ENCODE measurements at places on chromosomes 6 and 20. TPM values are rescaled to one million over a fixed set of nuclear protein-coding genes. Genes with fewer than 3 reads are reported as not detected.

Gene CDC5L
- total RNA-seq, result 26.9 TPM

DNA sequence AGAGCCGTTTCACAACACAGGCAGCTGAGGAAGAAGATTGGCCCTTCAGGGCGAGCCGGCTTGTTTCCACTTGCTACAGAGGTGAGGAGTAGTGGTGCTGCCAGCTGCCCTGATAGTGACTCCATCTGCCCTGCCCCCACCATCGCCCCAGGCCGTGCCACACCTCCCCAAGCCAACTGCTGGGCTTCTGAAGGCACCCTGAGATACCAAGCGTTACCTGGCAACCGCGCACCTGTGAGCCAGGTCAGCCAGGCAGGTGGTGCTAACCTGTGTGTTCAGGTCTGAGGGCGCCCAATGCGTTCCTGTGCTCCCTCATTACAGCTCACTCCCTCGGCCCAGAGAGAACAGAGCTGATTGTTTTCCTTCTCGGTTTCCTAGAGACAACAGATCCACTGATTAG lies 299.1 kb upstream of the ID4 start:
- H3K27me3 ChIP-seq, result no peaks in the 10 kb centered on the region
- H3K4me1 ChIP-seq, result no peaks in the 10 kb centered on the region
- no peak overlapping the region for H3K4me3 ChIP-seq

DNA sequence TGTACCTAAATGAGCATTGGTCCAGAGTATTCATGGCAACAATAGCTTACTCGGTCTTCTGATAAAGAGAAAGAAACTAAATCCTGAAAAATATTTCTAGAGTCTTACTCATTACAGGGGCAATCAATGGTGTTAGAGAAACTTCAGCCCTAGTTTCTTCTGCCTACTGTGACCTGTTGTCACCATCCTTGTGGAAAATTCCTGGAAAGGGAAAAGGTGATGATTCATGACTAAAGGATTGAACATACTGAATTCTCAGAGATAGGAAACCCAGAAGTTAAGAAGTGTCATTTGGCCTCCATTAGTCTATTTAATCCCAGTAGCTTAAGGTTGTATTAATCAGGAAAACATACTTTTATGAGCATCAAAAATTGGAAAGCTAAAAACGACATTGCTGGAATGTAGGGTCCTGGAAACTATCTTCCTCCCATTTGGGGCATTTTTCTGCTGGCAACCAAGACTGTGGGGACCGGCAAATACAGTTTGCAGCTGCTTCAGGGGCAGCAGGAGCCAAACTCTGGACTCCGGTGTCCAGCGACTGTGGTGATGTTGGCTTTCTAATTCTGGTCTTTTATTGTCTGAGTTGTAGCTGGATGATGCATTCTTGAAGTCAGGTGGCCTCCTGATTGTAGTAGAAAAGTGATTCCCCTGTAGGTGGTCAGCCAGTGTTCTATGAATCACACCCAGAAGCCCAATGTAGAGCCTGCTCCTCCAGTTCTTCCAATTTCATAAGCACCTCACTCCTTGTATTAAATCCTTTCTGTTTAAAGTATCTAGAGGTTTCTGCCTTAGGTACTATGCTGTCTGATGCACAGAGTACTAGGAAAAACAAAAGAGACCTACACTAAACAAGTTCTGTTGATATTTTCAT lies 67.6 kb downstream of the LCA5 start:
- no peak for DNase-seq
- H3K27ac ChIP-seq, result no peak overlapping the region
- no peaks in the 10 kb centered on the region for H3K36me3 ChIP-seq
- no peaks in the 10 kb centered on the region for H3K4me1 ChIP-seq
- peaks cover 17% of the 10 kb centered on the region for H3K27me3 ChIP-seq

Gene MEA1
- 98.6 TPM for total RNA-seq

DNA sequence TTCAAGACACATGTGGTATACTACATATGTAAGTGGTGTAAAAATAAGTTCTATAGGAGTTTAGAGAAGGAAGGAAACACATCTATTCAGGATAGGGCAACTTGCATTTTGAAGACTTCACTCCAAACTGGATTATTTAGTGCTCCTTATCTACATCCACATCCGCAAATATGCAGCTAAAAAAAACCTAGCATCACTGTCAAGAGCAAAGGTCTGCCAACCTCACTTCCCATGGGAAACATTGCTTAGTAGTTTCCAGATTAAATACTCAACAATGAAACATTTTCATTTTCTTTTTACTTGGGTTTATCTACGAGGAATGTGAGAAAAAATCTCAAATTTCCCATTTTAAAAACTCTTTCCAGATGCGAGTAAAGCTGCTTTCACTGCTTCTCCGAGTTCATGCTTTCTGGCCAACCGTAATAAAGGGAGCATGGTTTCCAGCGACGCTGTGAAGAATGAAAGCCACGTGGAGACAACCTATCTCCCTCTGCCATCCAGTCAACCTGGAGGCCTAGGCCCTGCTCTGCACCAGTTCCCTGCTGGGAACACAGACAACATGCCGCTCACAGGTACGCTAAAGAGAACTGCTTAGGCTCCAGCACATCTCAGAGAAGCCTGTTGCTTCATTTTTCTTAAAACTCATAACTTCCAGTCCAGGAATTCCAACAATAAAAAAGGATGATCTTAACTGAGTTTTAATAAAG lies 48.2 kb downstream of the RFX6 start:
- DNase-seq, result no peak
- H3K27me3 ChIP-seq, result peaks cover 3% of the 10 kb centered on the region
- no peaks in the 10 kb centered on the region for H3K4me1 ChIP-seq
- H3K27ac ChIP-seq, result no peak overlapping the region
- H3K36me3 ChIP-seq, result no peaks in the 10 kb centered on the region

DNA sequence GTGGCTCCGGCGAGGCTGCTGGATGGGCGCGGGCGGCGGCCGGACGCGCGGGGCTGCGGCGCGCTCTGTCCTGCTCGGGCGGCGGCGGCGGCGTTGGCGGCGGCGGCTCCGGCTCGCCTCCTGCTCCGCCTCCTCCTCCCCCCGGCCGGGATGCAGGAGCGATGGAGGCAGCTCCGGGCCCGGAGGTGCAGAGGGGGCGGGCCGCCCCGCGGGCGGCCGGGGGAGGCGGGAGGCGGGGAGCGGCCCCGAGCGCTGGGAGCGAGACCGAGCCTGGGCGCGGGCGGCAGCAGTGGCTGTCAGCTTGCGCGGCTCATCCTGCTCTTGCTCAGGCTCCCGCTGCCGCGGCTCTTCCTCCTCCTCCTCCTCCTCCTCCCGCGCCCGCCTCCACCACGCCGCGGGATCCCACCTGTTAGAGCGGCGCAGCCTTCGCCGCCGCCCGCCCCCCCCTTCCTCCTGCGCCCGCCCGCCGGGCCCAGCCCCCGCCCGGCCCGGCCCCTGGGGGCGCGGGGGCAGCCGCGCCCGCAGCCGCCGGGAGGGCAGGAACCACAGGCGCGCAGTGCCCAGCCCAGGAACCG lies at the start of gene NOL4L:
TSS of gene NOL4L (minus strand) at position 323 of the 575 bp plus-strand sequence. CDS start 443 bp downstream, outside the sequence.
- no peaks in the 10 kb centered on the region for H3K36me3 ChIP-seq
- peak within 1 kb of the TSS; percentile 64 for H3K27ac ChIP-seq
- H3K27me3 ChIP-seq, result peaks cover 13% of the 10 kb centered on the region
- peak; percentile 48 for DNase-seq
- H3K4me3 ChIP-seq, result peak within 1 kb of the TSS; percentile 85
- peaks cover 28% of the 10 kb centered on the region for H3K4me1 ChIP-seq

Gene RAET1L
- total RNA-seq, result not detected

GRCh38 chr20:50504231-50504823 lies 5.9 kb upstream of the PTPN1 start:
- peaks cover 5% of the 10 kb centered on the region for H3K4me1 ChIP-seq
- no peak overlapping the region for H3K4me3 ChIP-seq
- no peaks in the 10 kb centered on the region for H3K27me3 ChIP-seq
- no peaks in the 10 kb centered on the region for H3K36me3 ChIP-seq

Gene ENPP1
- 0.22 TPM for total RNA-seq

DNA sequence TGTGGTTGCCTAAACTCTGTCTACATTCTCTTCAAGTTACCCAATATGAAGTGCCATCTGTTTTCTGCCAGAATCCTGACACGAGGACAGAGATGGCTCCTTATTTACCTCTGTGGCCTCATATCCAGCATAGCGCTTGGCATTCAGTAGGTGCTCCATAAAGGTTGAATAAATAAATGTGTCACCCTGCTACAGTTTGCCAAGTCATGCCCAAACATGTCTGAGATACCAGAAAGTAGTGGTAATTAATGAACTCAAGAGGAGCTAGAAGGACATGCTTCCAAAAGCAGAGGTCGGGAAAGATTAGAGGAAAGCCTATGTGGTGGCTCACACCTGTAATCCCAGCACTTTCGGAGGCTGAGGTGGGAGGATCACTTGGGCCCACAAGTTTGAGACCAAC lies 30.9 kb upstream of the E2F3 start:
- H3K27ac ChIP-seq, result no peak overlapping the region
- H3K4me1 ChIP-seq, result peaks cover 44% of the 10 kb centered on the region
- H3K4me3 ChIP-seq, result no peak overlapping the region
- no peak for DNase-seq

GRCh38 chr6:121748376-121748775 lies 312.9 kb downstream of the GJA1 start:
- no peaks in the 10 kb centered on the region for H3K27me3 ChIP-seq
- DNase-seq, result no peak
- H3K4me1 ChIP-seq, result no peaks in the 10 kb centered on the region
- no peaks in the 10 kb centered on the region for H3K36me3 ChIP-seq
- H3K4me3 ChIP-seq, result no peak overlapping the region
- no peak overlapping the region for H3K27ac ChIP-seq

GRCh38 chr20:19783966-19784401 lies 25.9 kb downstream of the RIN2 start:
- peaks cover 4% of the 10 kb centered on the region for H3K4me1 ChIP-seq
- peaks cover 28% of the 10 kb centered on the region for H3K27me3 ChIP-seq
- no peaks in the 10 kb centered on the region for H3K36me3 ChIP-seq
- H3K27ac ChIP-seq, result no peak overlapping the region
- DNase-seq, result no peak
- H3K4me3 ChIP-seq, result no peak overlapping the region

DNA sequence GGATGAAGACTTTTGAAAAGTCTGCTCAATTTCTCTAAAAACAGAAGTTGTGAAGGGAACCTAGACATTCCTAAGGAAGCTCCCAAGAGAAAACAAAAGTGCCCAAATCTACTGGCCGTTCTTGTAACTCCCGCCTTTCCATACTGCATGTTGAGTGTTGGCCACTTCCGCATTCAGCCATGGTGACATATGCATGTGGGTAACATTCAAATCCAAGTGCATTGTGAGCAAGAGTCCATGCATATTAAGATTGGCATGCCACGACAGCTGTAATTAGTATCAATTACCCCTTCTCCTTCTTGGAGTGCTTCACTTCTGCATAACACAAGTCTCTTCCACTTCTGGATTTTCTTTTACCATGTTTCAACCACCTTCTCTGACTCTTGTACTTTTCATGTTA lies 8.4 kb downstream of the SLC35D3 start:
- H3K36me3 ChIP-seq, result no peaks in the 10 kb centered on the region
- H3K27me3 ChIP-seq, result peaks cover 39% of the 10 kb centered on the region
- no peak overlapping the region for H3K27ac ChIP-seq

GRCh38 chr20:47225458-47225857 lies 131.0 kb downstream of the ZMYND8 start:
- no peak overlapping the region for H3K4me3 ChIP-seq
- H3K27ac ChIP-seq, result no peak overlapping the region
- H3K27me3 ChIP-seq, result no peaks in the 10 kb centered on the region
- no peak for DNase-seq

GRCh38 chr6:158564243-158565121 lies 4.6 kb downstream of the TMEM181 start:
- H3K27me3 ChIP-seq, result no peaks in the 10 kb centered on the region
- peaks cover 62% of the 10 kb centered on the region for H3K4me1 ChIP-seq

DNA sequence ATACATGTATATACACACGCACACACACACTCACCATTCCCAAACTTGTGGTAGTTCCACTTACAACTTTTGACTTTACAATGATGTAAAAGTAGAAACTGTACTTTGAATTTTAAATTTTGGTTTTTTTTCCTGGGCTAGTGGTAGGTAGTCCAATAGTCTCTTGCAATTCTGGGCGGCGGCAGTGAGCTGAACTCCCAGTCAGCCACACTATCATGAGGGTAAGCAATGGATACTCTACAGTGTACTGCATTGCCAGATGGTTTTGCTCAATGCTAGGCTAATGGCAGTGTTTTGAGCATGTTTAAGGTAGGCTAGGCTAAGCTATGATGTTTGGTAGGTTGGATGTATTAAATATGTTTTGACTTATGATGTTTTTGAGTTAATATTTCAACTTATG lies 136.2 kb upstream of the GPR6 start:
- DNase-seq, result no peak
- H3K36me3 ChIP-seq, result no peaks in the 10 kb centered on the region
- no peak overlapping the region for H3K4me3 ChIP-seq

- H3K27ac ChIP-seq, result no peak overlapping the region
- no peaks in the 10 kb centered on the region for H3K4me1 ChIP-seq
- no peaks in the 10 kb centered on the region for H3K36me3 ChIP-seq
- H3K27me3 ChIP-seq, result no peaks in the 10 kb centered on the region
Measured at GRCh38 chr6:123458218-123458617, 178.5 kb downstream of the TRDN start.

GRCh38 chr6:163231356-163232014 lies 183.0 kb upstream of the QKI start:
- H3K36me3 ChIP-seq, result no peaks in the 10 kb centered on the region
- peaks cover 5% of the 10 kb centered on the region for H3K27me3 ChIP-seq
- no peak for DNase-seq
- H3K4me3 ChIP-seq, result no peak overlapping the region

GRCh38 chr6:75285283-75285639 lies 669 bp upstream of the TMEM30A start:
- no peak for DNase-seq
- H3K27ac ChIP-seq, result no peak overlapping the region
- peaks cover 40% of the 10 kb centered on the region for H3K4me1 ChIP-seq
- H3K27me3 ChIP-seq, result no peaks in the 10 kb centered on the region
- H3K36me3 ChIP-seq, result peaks cover 18% of the 10 kb centered on the region
- H3K4me3 ChIP-seq, result no peak overlapping the region

- peaks cover 2% of the 10 kb centered on the region for H3K4me1 ChIP-seq
- DNase-seq, result no peak
- no peaks in the 10 kb centered on the region for H3K36me3 ChIP-seq
- no peak overlapping the region for H3K27ac ChIP-seq
Measured at GRCh38 chr6:47165918-47166317, 123.8 kb upstream of the ADGRF1 start.

Gene GRM1
- not detected for total RNA-seq

DNA sequence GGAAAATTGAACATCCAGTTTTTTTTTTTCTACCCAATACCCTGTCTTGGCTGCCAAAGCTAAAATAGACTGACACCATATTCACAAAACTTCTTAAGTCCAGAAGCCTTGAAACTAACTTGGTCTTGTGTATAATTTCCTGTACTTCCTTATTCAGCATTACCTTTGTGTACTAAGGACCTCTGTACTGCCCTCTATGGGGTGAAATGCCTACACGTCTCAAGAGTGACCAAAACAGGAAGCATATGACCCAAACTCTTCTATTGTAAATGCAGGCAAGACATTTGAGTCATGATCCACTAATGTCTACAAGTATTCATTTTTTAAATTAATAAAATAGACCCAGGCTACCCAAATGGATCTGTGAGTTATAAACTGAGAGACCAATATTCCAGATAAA lies 50.4 kb downstream of the HMGCLL1 start:
- H3K36me3 ChIP-seq, result no peaks in the 10 kb centered on the region
- no peak overlapping the region for H3K4me3 ChIP-seq
- H3K4me1 ChIP-seq, result no peaks in the 10 kb centered on the region
- no peak for DNase-seq
- H3K27ac ChIP-seq, result no peak overlapping the region
